Common myeloid progenitor, CD34-positive (primary cell): ENCODE measurements at places on chromosomes 1 and 21.

DNA sequence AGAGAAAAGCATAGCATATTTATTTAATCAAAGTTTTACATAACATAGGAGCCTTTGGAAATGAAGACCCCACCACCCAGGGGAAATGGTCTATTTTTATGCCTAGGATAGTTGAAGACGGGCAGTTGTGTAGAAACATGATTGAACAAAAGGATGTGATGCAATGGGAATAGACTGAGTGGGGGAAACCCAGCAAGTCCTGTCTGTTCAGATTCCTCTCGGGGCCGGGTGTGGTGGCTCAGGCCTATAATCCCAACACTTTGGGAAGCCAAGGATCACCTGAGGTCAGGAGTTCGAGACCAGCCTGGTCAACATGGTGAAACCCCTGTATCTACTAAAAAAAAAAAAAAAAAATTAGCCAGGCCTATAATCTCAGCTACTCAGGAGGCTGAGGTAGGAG is 298.3 kb downstream of the MATN1 start:
- DNase-seq = no peak

DNA sequence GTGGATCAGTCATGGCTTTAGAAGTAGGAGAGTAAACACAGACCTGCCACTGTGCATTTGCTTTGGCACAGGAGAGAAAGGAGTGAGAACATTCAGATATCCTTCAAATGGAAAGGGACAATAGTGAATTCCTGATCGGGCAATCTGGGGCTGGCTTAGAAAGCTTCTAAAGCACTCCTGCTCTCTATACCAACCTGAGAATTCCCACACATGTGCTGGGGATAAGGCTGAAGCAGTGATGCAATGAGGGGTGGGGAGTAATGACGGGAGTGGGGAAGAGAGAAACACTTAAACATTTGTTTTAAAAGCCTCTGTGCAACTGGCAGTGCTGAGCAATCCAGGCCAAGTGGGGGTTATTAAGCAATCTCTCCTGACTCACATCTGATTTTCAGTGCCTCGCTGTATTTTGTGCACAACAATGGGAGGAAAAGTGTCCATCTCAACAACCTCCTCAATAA is 108.8 kb downstream of the KIAA0319L start:
- no peak for DNase-seq

GRCh38 chr1:110237386-110238152 is 27.5 kb downstream of the KCNC4 start:
- peak; percentile 15 for DNase-seq

GRCh38 chr1:227886993-227887696 is 60.6 kb downstream of the WNT9A start:
- no peak for DNase-seq

- DNase-seq = no peak
Measured at GRCh38 chr1:41792485-41792770, 126.3 kb downstream of the HIVEP3 start.
